Renal cortical epithelial cell (primary cell): ENCODE measurements at places on chromosomes 5 and 9. TPM values are rescaled to one million over a fixed set of nuclear protein-coding genes. Genes with fewer than 3 reads are reported as not detected.
A peak's percentile ranks its signal among the peaks of the same experiment; 100 is the strongest.

DNA sequence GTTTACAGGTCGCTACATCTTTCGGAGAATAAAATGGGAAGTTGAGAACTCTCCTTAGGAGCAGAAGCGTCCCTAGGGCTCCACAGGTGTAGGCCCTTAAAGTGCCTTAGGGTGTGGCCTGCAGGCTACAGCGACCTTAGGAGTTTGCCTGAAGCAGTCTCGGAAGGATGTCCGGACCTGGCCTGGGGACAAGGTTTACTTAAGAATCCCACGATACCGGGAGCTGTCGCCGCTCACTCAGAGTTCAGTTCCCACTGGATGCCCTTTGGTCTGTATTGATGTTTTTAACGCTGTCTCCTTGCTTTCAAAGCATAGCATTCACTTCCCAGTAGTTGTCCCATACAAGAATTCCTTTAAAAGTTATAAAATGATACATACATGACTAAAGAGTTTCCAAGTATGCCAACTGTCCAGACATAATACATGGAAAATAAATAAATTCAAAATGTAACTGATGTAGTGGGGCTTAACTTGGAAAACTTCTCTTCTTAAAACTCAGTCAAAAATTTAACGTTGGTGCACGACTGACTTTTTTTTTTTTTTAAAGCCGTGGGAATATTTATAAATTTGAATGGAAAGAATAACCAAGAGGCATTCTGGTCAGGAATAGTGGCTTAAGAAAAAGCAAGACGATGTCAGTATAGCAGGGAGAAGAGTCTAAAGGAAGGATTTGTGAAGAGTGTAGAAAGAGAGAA, 848 bp downstream of the RAD50 start:
- DNase-seq: peak; percentile 40

DNA sequence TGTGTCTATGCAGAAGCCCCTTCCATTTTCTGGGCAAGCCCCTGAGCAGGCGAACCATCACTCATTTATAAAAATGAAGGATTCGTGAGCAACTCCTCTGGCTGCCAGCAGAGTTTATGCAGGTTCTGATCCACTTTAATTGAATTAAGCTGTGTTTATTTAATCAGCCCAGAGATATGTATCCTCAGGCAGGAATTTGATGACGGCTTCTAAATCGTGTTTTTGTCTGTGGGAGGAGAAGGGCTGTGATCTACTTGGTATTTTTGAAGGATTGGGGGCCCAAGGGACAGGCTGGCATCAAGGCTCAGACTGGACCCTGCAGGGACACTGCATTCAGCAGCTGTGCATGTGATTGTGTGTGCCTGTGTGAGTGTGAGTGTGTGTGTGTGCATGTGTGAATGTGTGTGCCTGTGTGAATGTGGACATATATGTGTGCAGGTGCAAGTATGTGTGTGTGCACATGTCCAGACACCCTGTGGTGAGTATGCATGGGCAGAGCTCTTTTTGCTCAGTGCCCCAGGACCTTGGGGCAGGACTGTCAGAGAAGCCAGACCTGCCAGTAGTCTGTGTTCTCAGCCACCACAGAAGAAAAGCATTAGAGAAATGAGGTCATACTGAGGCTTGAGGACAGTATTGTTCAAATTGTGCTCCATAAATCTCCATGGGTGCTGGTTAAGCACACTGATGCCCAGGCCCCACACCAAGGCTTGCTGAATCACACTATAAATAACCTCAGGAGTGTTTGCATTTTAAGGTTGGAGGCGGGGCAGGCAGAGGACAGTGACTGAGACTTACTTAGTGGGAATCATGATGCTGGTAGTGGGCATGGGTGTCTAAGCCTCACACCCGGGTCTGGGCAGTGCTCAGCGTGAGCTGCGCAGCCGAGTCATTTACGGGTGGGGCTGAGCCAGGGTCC, 164.0 kb downstream of the CARTPT start:
- DNase-seq: peak; percentile 10

DNA sequence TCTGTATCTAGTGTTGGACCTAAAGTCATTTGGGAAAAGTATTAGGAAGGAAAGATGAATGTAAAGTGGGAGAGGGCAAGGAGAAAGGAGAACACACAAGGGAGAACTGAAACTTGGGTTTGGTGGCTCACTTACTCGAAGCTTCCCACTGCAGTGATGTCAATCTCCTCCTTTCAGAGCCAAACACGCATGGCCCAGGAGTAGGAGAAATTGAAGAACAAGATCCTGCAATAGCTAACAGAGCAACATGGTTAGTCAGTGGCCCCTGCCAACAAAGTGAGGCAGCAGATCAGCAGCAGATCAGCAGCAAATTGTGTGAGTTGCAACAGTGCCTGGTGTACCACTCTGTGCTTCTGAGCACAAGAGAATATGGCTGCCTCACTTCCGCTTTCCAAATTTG, 366.4 kb downstream of the PSAT1 start:
- DNase-seq: no peak

NPDC1 gene
- total RNA-seq: 7.1 and 21.6 TPM in 2 replicates
